ENCODE measurements at places on chromosomes 11 and 22.
A peak's percentile ranks its signal among the peaks of the same experiment; 100 is the strongest.

GRCh38 chr11:75160220-75160757 lies 9.4 kb downstream of the SLCO2B1 start:
- no peak for DNase-seq

- no peak for DNase-seq
Measured at GRCh38 chr11:47160753-47161133, 15.9 kb downstream of the ARFGAP2 start.

DNA sequence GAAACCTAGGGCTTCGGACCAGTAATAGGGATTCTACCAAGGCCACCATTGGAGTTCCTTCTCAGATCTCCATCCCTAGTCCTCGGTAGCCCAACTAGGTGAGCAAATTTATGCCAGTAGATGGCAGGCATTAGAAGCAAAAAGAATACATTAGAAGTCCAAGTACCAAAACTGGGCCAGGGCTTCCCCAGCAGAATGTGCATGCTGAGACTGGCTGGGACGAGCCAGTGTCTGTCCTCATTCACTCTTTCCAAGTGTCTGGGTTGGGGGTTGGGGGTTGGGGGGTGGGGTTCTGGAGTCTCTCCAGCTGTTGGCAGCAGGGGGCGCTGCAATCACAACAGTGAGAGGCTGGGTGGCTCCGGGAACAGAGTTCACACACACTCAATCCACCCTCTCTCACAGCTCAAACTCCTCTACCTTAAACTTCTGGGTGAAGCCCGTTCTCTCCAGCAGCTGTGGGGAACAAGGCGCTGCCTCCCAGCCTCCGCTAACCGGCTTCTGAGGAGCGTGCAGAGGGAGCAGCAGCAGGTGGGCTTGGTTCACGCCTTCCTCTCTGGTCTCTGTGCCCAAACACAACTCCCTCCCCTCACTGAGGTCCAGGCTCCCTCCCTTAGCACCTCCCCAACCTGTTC lies 57.5 kb downstream of the BTG4 start:
- peak; percentile 35 for DNase-seq

DNA sequence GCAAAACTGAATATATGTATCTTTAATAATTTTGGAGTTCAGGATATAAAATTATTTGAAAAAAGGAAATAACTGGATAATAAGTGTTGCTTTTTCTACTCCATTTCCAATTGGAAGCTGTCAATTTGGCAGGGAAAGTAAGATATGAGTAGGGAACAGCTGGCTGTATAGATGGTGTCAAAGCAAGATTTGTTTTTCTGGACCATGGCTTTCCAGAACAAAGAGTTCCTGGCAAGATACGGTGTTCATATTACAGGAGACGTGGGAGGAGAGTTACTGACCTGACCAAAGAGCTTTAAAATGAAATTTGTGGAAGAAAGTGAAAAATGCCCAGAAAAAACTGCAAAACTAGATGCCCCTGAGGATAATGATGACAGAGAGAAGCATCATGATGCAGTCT lies 442.7 kb upstream of the KIRREL3 start:
- no peak for DNase-seq

GRCh38 chr11:61691380-61692156 lies 11.4 kb downstream of the DAGLA start:
- DNase-seq = no peak

- DNase-seq = no peak
Measured at GRCh38 chr11:114295676-114296604, at the start of gene NNMT. Gene NNMT, plus strand, starts transcription at chr11:114296399. Its CDS starts 158 bp downstream, at chr11:114296557.

GRCh38 chr11:71311176-71311925 lies 59.0 kb upstream of the SHANK2 start:
- no peak for DNase-seq

DNA sequence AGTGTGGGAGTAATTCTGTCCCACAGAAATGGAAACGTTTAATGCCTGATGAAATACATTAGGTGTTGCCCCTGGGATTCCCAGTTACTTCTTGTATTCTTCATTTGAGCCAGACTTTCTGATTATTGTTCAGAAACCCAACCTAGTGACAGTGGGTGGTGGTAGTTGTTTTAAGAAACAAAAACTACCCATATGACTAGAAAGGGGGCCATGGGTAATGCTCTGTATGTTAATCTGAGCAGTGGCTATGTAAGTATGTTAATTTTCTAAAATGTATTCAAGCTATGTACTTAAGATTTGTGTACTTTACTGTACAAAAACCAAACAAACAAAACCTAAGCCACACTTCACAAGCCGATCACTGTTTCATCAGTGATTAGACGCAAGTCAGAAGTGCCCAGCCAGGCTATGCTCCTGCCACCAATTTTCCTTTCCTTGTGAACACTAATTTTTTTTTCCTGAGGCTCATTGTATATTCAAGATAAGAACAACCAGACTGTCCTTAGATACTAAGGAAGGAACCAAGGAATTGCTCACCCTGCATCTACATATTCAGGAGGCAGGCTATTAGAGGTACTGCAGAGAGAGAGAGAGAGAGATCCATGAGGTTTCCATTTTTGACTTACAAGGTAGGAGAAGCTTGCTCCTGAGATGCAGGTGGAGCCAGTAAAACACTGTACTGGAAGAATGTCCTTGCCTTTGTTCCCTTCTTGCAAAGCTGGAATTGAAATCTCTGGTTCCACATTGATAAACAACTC lies 122.7 kb downstream of the DBX1 start:
- no peak for DNase-seq

DNA sequence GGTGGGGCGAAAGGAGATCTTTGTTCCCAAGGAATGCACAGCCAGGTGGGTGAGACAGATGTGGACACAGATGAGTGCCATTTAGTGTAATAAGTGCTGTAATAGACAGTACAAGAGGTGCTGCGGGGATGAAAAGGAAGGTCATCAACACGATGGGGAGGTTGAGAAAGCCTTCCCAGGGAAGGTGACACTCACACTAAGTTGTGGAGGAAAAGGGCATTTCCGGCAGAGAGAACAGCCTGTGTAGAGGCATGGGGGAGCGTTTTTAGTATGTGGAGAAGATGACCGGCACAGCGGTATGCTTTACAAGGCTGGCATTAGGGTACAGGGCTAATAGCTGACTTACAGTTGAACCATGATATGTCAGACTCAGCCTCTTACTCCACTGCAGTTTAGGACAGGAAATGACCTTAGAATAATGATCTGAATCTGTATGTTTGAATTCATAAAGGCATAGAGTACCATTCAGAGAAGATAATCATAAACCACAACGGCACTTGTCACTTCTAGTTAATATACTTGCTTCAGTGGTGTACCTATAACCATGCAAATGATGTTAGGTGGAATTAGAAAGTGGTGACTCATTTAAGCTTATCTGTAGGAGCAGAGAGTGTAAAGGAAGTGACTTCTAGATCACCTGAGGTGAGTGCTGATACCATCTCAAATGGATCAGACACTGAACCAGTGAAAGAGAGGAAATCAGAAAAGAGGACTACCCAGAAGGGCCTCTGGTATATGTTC lies 60.6 kb downstream of the FAM83F start:
- DNase-seq = peak; percentile 16

GRCh38 chr11:92892802-92893684 lies 76.4 kb upstream of the MTNR1B start:
- no peak for DNase-seq

GRCh38 chr22:29477723-29478318 lies 2.2 kb upstream of the NEFH start:
- DNase-seq = no peak

GRCh38 chr11:68498903-68499883 lies 38.6 kb downstream of the PPP6R3 start:
- DNase-seq = no peak

DNA sequence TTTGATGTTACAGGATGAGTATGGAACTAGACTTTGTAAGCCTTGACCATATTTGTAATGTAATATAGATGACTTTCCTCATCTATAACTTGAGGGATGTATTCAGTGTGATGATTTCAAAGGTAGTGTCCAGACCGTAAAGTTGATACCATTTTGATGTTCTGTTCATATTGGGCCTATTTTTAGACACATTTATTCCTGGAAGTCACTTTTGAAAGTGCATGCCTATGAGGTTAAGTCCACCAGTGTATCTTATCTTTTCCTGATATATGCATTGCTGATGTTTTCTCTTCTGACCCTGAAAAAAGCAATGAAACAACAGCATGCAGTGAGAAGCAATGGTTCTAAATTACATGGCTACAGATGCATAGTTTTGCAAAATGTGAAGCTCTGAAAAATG lies 244.7 kb upstream of the PDGFD start:
- no peak for DNase-seq

DNA sequence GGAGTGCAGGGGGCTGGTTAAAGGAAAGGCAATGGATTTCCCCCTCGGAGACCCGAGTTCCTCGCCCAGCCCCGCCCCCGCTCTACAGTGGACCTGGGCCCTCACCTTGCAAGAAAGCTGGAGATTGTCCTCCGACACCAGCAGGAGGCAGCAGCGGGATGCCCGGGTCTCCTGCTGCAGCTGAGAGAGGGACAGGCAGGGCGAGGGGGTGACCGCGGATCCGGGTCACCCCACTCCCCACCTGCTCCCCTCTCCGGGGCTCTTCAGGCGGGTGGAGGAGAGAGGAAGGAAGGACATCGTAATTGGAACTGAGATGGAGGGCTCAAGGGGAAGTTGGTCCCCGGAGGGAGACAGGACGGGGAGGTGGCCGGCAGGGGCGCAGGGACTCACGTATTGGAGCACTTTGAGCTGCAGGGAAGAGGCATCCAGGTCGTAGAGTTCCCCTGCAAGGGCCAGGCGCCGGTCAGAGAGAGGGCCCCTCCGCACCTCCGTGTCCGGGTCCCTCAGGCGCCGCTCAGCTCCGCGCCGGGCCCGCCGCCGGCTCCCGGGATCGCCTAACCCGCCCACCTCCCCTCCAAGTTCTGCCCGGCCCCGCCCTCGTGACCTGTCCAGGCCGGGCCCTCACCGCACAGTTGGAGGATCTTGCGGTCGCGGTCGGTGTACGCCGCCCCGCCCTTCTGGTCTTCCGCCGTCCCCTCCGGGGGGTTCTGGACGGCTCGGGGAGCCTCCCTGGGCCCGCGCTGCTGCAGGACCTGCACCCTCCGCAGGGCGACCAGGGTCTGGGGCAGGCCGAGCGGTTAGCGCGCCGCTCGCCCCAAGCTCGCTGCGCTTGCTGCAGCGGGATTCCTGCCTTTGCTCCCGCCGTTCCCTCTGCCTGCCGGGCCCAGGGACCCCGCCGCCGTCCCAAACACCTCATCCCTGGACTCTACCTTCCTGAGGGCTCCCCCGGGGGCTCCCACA lies 84.1 kb downstream of the PDE2A start:
- no peak for DNase-seq

DNA sequence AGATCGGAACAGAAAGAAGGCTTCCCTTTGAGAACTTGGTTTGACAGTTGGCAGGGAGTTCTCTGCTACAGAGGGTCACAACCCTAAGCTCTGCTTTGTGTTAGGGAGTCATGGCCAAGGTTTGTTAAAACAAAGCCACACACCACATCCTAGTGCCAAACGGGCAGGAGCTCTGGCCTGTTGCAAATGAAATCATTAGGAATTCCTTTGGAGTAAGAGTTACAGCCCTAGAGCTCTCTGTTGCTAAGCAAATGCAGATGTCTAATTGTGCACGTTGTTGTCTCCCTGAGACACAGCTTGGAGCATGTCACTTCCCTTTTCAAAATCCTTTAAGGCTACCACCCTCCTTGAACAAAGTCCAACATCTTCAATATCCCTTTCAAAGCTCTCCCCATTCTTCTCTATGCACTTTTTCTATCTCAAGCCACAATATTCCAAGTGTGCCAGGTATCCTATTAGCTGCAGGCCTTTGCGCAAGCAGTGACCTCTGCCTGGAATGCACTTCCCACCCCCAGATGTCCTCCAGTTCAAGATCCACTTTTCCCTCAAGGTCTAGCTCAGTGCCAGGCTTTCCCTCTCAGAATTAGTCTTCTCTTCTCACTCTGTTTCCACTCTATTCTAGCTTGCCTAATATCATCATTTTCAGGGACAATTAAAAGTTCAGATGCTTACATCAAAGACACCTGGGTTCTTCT lies 253.7 kb upstream of the POU2AF2 start:
- no peak for DNase-seq

DNA sequence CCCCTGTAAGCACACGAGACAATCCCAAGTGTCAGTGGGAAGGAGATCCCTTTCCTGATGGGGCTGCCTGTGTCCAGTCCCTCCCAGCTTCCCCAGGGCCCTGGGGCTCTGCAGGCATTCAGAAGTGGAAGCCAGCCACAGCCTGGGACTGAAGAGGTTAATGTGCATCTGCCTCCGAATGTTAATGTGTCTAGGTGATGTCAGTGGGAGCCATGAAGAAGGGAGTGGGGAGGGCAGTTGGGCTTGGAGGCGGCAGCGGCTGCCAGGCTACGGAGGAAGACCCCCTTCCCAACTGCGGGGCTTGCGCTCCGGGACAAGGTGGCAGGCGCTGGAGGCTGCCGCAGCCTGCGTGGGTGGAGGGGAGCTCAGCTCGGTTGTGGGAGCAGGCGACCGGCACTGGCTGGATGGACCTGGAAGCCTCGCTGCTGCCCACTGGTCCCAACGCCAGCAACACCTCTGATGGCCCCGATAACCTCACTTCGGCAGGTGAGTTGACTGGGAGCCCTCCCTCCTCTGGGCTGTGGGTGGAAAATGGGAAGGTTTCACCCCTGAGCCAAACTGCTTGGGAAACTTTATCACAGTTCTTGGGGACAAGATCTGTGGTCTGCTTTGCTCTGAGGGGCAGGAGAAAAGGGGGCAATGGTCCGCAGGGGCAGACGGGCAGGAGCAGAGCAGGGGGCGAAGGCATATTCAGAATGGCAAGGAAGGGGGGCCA lies at the start of gene MCHR1:
Gene MCHR1, plus strand, starts transcription at position 236 of the 715 bp plus-strand sequence. Its CDS starts 169 bp downstream, at position 405.
- no peak for DNase-seq

DNA sequence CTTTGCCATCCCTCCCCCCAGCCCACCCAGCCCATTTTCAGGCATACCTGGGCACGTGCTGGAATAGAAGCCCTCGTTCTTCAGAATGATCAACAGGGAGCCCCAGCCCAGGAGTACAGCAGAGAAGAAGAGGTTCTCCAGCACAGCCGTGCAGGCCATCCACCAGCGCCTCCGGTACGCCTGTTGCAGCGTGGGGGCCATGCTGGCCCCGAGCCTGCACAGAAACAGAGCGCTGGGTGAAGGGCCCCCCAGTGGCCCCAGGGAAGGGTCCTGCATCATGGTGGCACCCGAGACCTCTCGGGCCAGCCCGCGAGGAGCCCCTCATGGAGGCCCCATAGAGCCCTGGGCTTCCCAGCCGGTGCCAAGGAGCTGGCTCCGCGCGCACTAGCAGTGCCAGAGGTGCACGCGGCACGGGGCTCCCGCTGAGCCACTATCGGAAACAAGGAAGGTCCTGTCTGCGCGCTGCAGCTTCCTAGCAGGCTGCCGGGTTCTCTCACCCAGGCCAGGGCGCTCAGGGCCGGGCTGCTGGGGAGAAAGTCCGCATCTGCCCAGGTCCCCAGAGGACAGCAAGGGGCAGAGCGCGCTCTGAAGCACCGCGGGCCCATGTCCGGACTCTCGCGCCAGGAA lies 1.5 kb downstream of the SLC43A1 start:
- no peak for DNase-seq

DNA sequence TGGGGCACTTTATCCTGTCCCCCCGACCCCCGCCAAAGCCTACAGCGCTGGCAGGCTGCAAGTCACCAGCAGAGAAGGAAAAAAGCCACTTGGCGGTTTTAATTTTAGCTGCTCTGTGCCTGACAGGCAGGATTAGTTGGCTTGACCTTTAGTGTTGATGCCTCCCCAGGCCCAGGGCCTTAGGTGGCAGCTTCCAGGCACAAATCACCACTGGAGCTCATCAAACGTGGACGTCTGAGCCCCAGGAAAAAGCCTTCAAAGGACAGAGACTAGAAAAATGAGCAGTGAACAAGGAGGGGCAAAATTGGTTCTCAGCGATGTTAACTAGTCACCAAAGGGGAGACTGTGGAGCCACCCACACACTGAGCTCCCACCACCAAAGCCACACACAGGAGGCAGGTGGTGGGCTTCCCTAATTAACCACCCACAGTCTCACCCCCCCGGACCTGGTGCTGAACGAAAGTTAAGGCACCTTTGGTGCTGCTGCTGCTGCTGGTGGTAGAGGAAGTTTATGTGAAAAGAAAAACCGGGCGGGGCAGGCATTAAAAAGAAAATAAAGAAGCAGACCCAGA lies 4.4 kb upstream of the PYGM start:
- no peak for DNase-seq

Data from stimulated activated CD4-positive, alpha-beta T cell treated with anti-CD3 and anti-CD28 coated beads, TNF-alpha, amount 100 ng/mL, for 24 hours (primary cell).